ENCODE measurements at places on chromosomes 3 and 15. TPM values are rescaled to one million over a fixed set of nuclear protein-coding genes. Genes with fewer than 3 reads are reported as not detected.

DNA sequence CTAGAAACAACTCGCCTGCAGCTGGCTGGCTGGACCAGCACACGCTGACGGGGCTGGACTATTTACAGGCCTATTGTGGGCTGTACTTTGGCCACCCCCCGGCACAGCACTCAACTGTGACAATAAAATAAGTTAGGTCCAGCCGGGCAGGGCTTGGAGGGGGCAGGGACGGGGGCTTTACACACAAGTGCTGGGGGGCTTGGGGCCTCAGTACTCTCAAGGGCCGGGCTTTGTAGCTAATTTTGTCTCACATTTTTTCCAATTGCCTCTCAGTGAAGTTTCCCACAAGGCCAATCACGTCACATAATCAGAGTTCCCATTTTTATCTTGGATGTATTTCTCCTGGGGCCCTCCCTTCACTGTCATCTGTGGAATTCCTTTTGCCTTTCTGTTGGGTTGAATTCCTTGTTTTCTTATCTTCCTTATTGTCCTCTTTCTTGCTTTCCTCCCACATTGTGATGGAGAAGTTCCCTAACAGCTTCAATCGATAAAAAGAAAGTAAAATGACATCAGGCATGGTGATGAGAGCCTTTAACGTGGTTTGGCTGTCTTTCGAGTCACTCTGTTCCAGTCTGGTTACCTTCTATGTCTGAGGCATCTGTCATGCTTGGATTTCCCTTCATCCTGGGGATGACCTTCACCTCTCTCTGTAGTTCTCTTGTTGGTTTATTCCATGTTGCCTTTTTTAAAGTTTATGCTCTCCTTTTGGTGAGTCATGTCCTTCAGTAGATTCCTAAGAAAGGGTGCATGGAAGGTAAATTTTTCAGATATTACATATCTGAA lies 44.1 kb upstream of the CMTM7 start:
- no peak overlapping the region for H3K27ac ChIP-seq
- H3K27me3 ChIP-seq, result no peaks in the 10 kb centered on the region
- no peak overlapping the region for H3K4me3 ChIP-seq

GRCh38 chr15:26146202-26146601 lies 283.1 kb upstream of the ATP10A start:
- DNase-seq, result no peak
- no peaks in the 10 kb centered on the region for H3K36me3 ChIP-seq
- no peaks in the 10 kb centered on the region for H3K27me3 ChIP-seq
- H3K4me1 ChIP-seq, result no peaks in the 10 kb centered on the region
- H3K4me3 ChIP-seq, result no peak overlapping the region
- no peak overlapping the region for H3K27ac ChIP-seq

GRCh38 chr15:45136378-45136764 lies 6.6 kb downstream of the DUOX1 start:
- no peak overlapping the region for H3K27ac ChIP-seq
- no peaks in the 10 kb centered on the region for H3K27me3 ChIP-seq
- H3K36me3 ChIP-seq, result no peaks in the 10 kb centered on the region
- no peak for DNase-seq

The CHCHD6 gene
- total RNA-seq, result 21.9 TPM

DNA sequence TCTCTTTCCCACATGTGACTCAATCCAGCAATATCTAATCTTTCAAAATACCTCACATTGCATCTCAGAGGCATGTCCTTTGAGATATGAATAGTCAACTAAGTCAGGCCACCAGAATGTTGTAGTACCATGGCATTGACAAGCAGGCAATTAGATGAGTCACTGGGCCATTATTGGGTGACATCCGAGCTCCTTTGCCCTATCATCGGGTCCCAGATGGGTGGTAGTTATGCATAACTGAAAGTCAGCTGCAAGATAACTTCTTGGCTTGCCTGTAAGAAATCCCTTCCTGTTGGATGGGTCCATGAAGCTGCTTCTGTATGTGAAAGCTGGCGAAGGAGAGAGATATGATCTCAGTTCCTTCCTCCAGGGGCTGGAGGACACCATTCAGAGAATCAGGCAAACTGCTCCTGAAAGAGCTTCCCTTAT lies 32.8 kb downstream of the ARRDC4 start:
- no peak for DNase-seq
- H3K27ac ChIP-seq, result no peak overlapping the region
- H3K27me3 ChIP-seq, result no peaks in the 10 kb centered on the region
- H3K4me1 ChIP-seq, result peaks cover 11% of the 10 kb centered on the region
- no peak overlapping the region for H3K4me3 ChIP-seq
- H3K36me3 ChIP-seq, result no peaks in the 10 kb centered on the region

- no peak overlapping the region for H3K4me3 ChIP-seq
- DNase-seq, result no peak
- H3K36me3 ChIP-seq, result no peaks in the 10 kb centered on the region
- H3K27ac ChIP-seq, result peak overlapping the region; percentile 78
- peaks cover 42% of the 10 kb centered on the region for H3K4me1 ChIP-seq
Measured at GRCh38 chr3:187185759-187186158, 11.5 kb upstream of the RTP1 start.

The PLS1 gene
- 23.9 TPM for total RNA-seq

DNA sequence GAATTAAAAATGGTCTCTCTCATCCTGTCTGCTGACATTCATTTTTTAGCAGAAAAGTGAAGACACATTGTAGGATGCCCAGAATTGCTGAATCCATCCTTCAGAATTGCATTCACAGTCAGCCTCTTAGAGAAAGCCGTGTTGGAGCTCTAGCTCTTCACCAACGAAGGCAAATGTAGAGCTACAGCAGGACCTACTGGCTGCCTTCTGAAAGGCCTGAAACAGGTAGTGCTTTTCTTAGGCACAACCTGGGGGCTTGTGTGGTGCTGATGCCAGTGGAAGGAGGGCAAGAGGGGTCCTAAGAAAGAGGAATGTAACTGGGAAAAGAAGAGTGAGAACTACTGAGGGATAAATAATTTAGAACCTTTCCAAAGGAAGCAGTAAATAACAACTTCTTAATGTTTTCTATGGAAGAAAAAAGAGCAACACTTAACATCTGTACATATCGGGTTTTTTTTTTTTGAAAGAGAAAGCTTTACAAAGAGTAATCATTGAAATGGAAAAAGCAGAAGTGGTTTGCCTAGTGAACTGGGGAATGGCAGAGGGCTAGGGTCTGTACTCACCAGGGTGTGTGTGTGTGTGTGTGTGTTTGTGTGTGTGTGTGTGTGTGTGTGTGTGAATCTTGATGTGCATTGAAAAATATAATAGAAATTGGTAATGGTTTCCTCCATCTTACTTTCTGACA lies 297.8 kb downstream of the SATB1 start:
- DNase-seq, result no peak
- H3K4me1 ChIP-seq, result no peaks in the 10 kb centered on the region
- no peak overlapping the region for H3K4me3 ChIP-seq
- no peak overlapping the region for H3K27ac ChIP-seq

The EBLN2 gene
- 1.1 TPM for total RNA-seq

The CCR4 gene
- 0.57 TPM for total RNA-seq

The SST gene
- not detected for total RNA-seq

The OCA2 gene
- total RNA-seq, result 1.7 TPM

The DUOXA2 gene
- 20.6 TPM for total RNA-seq

DNA sequence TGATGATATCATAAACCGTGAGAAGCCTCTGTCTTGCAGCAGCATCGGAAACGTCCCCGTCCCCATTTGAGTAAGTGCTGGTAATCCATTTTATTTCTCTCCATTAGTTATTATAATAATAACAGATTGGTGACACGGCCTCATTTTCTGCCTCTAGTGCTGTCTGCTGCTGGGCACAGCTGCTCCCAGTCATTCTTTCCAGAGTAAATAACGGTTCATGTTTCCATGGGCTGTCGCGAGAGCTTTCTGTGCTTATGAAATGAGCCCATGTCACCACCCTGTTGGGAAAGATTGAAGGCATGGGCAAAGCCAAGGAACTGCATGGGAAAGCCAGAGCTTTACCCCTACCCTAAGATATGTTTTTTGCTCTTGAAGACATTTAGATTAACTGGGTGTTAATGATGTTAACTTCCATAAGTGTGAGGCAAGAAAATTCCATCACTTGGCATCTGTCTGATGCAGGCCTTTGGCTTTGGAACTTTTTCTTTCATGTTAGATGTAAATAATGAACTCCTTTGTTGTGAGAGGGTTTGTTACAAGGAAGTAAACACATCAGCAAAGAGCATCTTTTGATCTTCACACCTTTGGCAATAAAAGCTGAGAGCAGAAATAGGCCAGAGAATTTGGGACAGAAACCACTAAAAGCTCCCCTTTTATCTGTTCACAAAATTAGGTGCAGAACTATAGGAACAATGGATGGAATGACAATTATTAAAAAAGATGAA lies 141.8 kb downstream of the FILIP1L start:
- no peaks in the 10 kb centered on the region for H3K36me3 ChIP-seq
- no peaks in the 10 kb centered on the region for H3K27me3 ChIP-seq
- H3K27ac ChIP-seq, result no peak overlapping the region
- DNase-seq, result no peak
